ENCODE measurements at places on chromosomes 12 and 14. TPM values are rescaled to one million over a fixed set of nuclear protein-coding genes. Genes with fewer than 3 reads are reported as not detected.

RDH16 gene
- total RNA-seq = under 0.01 TPM

CACNA2D4 gene
- total RNA-seq = 0.26 TPM

SLCO1A2 gene
- 0.26 TPM for total RNA-seq

MIP gene
- 0.26 TPM for total RNA-seq

SLC25A21 gene
- 0.38 TPM for total RNA-seq

SYNE3 gene
- total RNA-seq = 9.7 TPM

SLC6A12 gene
- total RNA-seq = 0.13 TPM

DNA sequence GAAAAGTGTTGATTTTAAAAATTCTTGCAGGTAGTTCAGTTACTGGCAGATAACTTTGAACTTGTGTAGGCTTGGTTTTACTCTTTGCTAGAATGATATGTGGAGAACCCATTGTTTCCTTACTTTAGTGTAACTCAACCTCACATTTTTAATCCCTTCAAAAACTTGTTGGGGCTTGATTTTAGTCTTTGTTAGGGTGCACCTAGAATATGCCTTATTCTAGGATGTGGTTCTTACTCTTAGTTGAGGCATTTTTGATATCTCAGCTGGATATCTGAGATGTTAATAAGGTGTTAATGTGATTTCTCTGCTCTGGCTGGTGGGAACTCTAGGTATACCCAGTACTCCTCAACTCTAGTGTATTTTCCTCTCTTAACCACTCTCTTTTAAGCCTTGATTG is 10.0 kb downstream of the MNAT1 start:
- DNase-seq = no peak

DNA sequence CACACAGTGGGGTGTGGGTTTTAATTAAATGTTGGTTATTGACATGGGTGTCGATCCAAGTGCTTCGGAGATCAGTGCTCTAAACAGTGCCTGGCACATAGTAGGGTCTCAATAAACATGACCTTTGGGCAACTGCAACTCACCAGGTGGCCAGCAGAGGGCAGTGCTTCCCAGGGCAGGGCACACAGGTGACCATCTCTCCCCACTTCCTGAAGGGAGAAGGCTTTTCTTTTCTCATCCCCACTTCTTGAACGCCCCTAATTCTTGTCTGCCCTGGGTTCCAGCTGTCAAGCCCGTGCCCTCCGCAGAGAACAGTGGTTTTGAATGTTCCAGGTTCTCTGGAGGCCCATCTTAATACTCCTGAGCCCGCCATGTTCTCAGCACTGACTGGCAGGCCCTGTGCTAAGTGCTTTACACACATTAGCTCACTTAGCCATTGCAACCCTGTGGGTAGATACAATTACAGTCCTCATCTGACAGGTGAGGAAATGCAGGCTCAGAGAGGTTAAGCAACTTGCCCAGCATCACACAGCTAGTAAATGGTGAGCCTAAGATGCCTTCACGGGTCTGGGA is 16.3 kb downstream of the RAPGEF3 start:
- peak; percentile 25 for DNase-seq

GRCh38 chr14:61355892-61356325 is 34.5 kb downstream of the PRKCH start:
- DNase-seq = peak; percentile 100

GRCh38 chr12:132517740-132518100 is 27.8 kb downstream of the FBRSL1 start:
- no peak for DNase-seq

- no peak for DNase-seq
Observed at GRCh38 chr12:28223025-28223554, 32.8 kb downstream of the CCDC91 start.

DNA sequence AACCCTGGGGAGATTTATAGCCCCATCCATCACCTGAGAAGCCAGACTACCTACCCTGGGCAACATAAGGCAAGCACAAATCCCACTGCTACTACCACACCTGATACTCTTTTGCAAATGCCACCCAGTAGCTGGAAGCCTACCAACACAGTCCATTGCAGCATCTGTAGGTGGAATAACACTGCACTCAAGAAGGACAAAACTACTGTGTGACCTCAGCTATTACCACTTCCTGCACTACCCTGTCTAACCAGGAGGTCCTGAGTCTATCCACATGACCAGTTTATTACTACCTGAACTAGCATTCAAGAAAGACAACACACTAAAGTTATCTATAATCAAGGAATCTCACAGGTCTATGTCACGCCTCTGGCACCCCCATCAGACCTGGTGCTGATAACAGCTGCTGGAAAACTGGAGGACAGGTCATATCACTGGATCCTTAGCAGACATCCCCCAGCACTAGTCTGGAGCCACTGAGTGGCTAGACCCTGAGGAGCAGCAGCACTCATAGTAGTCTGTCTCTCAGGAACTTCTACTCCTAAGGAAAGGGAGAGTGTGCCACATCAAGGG is 2.9 kb upstream of the CLEC1A start:
- no peak for DNase-seq

DNA sequence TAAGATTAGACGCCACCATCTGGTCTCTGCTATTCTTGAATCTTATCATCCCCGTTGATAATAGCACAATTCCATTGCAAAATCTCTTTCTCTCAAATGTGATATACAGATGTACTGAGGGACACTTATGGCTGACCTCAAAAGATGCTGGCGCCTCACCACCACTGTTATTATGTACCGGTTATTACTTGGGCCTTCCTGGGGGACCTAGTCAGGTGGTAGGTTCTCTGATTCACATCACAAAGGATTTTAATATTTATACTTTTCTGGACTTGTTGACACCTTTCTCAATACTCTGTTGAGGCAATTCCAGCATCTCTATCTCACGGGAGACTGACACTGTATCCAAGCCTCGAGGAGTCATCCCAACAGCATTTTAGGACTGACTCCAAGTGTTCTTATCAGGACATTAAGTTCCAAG is 21.3 kb upstream of the FAM234B start:
- DNase-seq = no peak

DNA sequence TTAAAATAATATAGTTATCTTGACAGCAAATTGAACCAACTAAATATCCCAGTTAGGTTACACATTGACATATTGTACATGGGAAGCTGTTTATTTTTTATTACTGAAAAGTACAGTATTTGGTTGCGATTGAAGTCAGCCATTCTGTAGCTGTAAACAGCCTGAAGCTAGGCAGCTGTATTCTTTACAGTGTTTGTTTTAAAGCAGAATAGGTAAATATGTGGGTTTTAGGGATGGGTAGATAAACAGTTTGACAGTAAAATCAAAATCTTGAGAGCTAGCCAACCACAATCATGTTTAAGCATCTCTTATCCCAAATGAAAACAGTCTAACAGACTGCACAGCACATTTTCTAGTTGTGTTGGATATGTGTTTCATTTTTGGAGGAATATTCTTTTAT is 45.7 kb downstream of the TTC6 start:
- DNase-seq = no peak

GRCh38 chr14:20808162-20808483 is 5.5 kb upstream of the RNASE1 start:
- DNase-seq = no peak

DNA sequence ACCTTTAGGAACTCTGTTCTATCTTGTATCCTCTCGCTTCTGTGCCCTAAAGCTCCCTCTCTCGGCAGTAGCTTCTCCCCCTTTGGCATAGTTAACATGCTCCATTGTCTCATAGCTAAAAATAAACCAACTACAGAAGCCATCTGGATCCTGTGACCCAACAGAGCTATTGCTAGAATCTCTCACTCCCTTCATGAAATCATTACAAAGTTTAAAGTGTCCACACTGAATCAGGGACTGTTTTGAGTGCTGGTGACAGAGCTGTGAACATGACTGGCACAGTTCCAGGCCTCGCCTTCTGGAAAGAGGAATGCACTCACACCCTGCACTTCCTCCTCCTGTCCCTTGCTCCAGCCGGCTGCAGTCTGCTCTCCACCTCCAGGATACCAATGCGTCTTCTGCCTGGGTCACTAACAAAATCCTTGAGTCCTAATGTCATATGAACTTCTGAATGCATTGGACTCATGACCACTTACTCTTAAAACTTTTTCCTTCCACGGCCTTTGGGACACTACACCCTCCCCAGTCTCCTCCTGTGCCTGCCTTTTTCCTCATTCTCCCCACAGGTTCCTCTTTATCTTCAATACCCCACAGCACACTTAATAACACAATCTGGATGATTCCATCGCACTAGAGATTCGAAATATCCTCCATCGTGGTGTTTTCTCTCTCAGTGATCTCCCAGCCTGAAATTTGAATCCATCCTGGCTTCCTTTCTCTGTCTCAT is 13.2 kb downstream of the PLBD1 start:
- DNase-seq = peak; percentile 39

- DNase-seq = no peak
Observed at GRCh38 chr14:54713379-54713778, 146.5 kb downstream of the SAMD4A start.

DNA sequence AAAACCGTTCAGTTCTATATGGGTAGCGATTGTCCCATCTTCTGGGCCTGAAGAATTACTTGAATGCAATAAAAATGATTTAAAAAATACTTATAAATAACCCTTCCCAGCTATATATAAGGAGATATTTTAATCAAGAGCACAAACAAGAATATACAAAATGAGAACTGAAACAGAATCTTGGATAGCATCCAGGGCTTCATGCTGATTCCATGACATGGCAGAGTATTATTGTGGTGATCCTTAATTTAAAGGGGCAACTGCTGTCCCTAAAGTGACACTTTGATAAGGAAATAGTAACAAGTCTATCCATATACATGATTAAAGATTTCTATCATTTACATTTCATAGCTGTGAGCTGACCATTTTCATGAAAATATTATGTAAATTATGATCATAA is 18.8 kb downstream of the WBP11 start:
- no peak for DNase-seq

DNA sequence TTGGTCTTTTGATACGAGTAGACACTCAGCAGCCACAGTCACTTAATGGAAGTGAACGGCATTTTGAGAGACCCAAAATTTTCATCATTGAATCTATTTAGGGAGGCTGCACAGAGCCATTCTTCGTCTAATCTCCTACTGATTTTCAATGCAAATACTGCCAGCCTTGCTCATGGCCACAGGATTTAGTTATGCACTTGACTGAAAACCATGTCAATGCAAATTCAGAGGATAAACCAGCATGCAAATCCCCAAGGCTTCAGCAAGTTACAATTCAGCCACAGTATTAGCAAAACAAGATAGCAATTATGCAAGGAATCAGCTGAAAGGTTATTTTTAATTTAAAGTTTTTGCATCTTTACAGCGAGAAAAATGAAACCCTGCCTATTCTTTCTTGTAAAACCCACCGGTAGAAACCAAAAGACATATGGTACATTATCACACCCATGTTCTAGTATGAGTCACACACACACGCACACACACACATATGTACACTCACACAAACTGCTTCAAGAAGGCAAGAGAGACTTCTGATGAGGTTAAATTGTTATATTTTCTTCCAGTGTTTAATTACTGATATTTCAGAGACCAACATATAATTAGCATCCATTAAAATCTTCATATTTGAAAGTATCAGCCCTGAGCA is 985.3 kb upstream of the FLRT2 start:
- DNase-seq = no peak

DNA sequence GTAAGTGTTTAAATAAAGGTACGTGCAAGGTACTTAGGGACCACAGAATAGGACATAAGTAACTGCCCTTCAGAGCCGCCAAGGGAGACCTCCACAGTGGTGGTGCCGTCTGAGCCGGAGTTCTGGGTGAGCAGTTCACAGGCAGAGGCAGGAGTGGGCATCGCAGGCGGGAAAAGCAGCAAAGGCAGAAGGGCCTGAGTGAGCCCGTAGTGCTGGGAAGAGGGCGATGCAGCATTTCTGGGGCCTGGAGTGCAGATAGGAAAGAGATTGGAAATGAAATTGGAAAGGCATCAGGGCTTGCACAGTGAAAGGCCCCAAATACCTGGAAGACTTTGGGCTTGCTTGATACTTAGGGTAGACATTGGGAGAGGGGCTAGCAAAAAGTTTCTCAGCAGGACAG is 32.9 kb downstream of the EVL start:
- DNase-seq = no peak

DNA sequence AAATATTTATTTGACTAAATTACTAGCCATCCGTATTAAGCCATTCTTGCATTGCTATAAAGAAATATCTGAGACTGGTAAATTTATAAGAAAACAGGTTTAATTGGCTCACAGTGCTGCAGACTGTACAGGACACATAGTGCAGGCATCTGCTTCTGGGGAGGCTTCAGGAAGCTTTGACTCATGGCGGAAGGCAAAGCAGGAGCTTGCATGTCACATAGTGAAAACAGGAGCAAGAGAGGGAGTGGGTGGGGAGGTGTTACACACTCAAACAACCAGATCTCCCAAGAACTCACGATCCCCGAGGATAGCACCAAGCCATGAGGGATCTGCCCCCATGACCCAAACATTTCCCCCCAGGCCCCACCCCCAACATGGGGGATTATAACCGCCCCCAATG is 26.7 kb upstream of the RAB21 start:
- no peak for DNase-seq

DNA sequence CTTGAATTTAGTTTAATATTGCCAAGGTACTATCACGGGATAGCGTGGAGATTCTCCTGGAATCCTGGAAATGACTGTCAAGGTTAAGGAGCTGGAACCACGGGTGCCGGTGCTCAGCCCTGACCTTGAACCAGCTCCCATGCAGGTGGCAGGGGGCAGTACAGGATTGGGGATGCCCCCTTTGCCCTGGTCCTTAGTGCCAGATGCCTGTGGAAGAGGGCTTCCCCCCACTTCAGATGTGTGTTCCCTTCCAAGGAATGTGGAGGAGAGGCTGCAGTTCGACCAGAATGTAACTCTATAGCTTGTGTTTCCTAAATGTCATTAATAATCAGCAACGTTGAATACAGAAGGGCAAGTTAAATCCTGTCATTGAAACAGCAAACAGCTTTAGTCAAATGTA is 258.9 kb downstream of the VRK1 start:
- DNase-seq = no peak

- no peak for DNase-seq
Observed at GRCh38 chr14:104601786-104602185, 2.8 kb downstream of the TMEM179 start.

- no peak for DNase-seq
Observed at GRCh38 chr12:53974084-53975063, at the start of gene HOTAIR. TSS of gene HOTAIR (minus strand) at chr12:53974954.

DNA sequence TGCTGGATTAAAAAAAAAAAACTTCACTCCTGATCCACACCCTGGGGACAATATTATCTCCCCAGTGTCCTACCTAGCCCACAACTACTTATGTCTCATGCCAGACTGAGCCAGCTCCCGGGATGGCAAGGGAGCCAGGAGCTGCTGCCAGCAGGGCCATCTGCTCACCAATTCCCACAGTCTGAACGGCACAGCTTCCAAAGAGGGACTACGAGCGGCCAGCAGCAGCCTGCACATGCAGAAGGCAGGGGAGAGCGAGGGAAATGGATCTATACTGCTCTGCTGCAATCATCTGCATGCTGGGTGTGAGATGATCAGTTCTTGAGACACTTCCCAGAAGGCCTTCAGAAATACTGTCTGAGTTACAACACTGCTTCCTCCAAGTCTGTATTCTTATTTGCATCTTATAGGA is 11.1 kb downstream of the SSH1 start:
- no peak for DNase-seq

GRCh38 chr14:32004300-32004699 is 72.8 kb upstream of the ARHGAP5 start:
- DNase-seq = no peak

Measured in dermis microvascular lymphatic vessel endothelial cell (primary cell).